CD4-positive, alpha-beta T cell treated with Interleukin-4 for 1 hour (primary cell): ENCODE measurements at places on chromosomes 12 and 14.
A peak's percentile ranks its signal among the peaks of the same experiment; 100 is the strongest.

- no peak for DNase-seq
Measured at GRCh38 chr12:54477259-54477658, 3.9 kb upstream of the GTSF1 start.

- DNase-seq: no peak
Measured at GRCh38 chr12:123712780-123713319, 697 bp downstream of the ATP6V0A2 start.

GRCh38 chr12:121017966-121018491 lies 1.7 kb upstream of the C12orf43 start:
- DNase-seq: no peak

- DNase-seq: no peak
Measured at GRCh38 chr12:118727196-118727978, 254.0 kb upstream of the SRRM4 start.

DNA sequence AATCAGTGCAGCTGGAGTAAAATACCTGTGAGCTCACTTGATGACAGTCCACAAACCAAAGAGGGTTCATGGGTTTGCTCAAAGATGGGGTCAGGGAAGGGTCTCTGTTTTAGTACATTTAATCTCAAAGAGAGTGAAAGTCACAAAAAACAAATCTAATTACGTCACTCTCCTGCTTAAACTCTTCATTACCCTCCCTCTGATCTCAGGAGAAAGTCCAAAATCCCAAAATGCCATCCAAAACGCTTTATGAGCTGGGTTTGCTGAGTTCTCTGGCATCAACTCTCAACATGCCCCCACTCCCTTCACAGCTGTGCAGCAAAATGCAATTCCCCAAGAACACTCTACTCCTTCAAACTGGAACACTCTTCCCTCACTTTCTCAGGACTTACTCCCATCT lies 40.4 kb upstream of the LGR5 start:
- no peak for DNase-seq

- no peak for DNase-seq
Measured at GRCh38 chr14:63773504-63773903, 45.6 kb upstream of the SGPP1 start.

DNA sequence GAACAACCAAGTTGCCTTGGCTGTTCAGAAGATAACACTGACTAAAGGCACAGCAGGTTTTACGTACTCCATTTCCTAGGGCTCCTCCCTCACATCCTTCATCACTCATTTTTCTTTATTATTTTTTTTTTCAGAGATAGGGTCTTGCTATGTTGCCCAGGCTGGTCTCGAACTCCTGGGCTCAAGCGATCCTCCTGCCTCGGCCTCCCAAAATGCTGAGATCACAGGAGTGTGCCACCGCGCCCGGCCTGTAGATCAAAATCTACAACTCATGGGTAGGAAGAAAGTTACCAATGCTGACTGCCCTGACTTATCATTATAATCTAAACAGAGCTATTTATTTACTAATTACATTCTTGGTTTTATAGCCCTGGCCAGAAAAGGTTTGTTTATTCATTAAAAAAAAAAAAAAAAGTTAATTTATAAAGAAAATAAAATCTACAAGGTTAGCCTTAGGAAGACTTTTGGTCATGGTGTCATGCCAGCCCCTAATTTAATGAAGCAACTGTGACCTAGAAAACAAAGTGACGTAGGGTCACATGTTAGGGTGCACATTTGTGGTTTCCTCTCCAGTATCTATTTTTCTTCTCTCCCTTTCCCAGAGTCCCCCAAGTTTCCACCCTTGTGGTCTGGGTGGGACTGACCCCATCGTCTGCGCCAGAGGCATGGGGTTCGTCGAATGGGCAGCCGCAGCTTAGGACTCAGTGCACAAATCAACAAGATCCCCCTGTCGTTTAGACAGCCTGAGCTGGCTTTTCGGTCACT lies 19.0 kb upstream of the FOXN3 start:
- peak; percentile 18 for DNase-seq
